Astrocyte of the spinal cord (primary cell): ENCODE measurements at places on chromosomes 16 and 17.

- no peak for DNase-seq
Observed at GRCh38 chr17:72470121-72470705, 349.4 kb downstream of the SOX9 start.

GRCh38 chr17:67377488-67378453, 690 bp downstream of the PITPNC1 start:
- DNase-seq: peak; percentile 38

DNA sequence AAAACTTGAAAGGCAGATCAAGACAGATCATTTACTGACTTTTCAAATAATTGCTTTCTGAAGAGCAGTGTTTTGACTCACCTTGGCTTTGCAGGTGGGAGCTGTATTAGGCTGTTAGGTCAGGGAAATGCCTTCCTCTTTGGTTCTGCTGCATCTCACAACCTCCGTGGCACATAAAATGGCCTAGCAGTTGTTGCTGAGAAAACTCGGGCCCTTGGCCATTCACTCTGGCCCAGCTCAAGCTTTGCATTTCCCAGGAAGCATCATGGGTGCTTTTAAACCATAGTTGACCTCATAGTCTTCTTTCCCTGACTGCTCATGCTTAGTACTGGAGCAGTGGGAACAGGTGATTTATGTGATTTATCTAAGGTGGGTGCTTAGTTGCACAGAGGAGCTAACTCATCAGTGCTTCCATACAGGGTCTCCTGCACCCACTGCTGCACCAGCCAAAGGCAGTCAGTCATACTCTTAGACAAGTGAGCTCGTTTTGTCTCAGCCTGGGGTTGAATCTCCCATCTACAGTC, 83.6 kb downstream of the KSR1 start:
- no peak for DNase-seq

GRCh38 chr16:71201054-71201453, 29.5 kb downstream of the HYDIN start:
- DNase-seq: no peak

DNA sequence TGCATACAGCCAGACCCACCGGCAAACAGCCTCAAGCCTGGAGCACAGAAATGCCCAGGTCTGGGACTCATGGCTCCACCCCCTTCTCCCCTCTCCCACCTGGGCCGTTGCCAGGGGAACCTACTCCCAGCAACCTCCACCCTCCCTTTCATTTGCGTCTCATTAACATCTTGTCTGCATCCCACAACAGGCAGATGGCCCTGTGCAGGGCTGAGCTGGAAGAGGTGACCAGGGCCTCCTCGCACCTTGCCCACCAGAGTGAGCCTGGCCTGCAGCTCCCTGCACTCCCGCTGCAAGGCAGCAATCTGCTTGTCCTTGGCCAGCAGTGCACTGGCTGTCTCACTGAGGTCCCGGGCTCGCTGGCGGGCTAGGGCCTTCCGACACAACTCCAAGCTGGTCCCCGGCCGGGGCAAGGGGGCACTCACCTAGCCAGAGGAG, 3.3 kb downstream of the TSPOAP1 start:
- DNase-seq: no peak

- no peak for DNase-seq
Observed at GRCh38 chr17:75380315-75380714, 25.2 kb downstream of the GRB2 start.

- DNase-seq: no peak
Observed at GRCh38 chr16:16036359-16036792, 87.0 kb downstream of the ABCC1 start.

GRCh38 chr17:81006891-81007290, 15.2 kb downstream of the CHMP6 start:
- no peak for DNase-seq

DNA sequence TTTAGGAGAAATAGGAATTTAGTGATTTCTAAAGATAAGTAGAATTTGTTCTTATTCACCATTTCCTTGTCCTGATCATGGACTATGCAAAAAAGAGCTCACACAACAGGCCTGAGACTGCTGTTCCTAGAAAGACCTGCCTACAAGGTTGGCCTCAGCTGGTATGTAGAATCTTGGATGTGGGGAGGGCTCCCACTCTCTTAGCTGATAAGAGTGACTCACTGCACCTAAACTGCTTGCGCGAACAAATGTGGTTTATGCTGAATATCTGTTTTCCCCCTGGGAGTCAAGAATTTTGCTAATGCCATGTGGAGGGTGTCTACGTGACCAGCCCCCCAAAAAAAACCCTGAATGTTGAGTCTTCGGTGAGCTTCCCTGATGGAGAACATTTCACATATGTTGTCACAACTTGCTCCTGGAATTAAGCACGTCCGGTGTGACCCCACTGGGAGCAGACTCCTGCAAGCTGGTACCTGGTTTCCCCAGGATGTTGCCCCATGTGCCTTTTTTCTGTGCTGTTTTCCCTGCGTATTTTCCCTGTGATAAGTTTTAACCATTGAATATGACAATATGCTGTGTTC, 68.8 kb upstream of the HSBP1 start:
- peak; percentile 26 for DNase-seq

- DNase-seq: peak; percentile 24
Observed at GRCh38 chr17:81607431-81607830, 29.5 kb downstream of the NPLOC4 start.

DNA sequence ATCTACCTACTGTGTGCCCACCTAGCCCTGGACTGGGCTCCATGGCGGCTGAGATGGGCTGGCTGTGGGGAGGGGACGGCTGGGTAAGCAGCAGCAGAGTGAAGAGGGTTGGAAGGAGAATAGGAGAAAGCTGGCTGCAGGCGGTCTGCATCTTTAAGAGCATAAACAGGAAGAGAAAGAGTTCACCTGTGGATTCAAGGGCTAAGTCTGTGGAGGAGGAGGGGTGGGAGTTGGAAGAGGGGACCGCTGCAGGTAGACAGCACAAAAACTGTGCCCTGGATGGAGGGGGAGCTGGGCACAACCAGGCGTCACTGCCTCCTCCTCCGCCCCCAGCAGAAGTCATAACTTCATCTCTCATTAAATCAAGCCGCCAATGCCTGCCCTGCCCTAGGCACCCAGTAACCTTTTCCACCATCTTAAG, 677 bp downstream of the SLC13A2 start:
- no peak for DNase-seq

DNA sequence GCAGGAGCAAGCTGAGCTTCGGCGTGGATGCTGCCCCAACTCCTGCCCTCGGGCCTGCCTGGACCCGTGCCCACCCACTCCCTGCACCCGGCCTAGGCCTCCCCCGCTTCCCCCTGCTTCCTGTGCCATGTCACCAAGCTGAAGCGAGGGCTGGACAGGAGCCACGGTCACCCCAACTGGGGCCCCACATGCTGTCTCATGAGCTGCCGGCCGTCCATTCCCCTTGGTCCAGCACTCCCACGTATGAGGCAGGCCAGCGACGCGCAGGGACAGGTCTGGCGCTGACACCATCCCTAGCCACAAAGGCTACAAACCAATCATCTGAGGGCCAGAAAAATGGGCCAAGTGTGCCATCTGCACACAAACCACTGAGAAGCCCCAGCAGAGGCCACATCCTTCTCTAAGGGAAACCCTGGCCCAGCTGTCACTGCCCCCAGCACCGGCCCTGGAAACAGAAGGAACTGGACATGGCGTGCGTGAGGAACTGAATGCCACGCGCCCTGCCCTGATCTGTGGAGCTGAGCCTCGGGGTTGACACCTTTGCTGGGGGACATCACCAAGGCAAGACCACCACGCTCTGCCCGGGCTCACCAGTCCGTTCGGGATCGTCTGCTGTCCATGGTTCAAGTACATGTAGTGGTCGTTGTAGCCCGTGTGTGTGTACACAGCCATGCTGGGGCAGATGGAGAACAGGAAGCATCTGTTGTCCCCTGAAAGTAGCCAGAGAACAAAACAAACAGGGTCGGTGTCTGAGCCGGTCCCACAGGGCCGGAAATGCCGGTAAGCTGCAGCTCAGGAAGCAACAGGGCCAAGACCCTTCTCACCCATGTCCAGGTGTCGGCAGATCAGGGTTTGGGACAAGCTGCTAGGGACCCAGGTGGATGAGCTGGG, 22.2 kb downstream of the MEAK7 start:
- no peak for DNase-seq

DNA sequence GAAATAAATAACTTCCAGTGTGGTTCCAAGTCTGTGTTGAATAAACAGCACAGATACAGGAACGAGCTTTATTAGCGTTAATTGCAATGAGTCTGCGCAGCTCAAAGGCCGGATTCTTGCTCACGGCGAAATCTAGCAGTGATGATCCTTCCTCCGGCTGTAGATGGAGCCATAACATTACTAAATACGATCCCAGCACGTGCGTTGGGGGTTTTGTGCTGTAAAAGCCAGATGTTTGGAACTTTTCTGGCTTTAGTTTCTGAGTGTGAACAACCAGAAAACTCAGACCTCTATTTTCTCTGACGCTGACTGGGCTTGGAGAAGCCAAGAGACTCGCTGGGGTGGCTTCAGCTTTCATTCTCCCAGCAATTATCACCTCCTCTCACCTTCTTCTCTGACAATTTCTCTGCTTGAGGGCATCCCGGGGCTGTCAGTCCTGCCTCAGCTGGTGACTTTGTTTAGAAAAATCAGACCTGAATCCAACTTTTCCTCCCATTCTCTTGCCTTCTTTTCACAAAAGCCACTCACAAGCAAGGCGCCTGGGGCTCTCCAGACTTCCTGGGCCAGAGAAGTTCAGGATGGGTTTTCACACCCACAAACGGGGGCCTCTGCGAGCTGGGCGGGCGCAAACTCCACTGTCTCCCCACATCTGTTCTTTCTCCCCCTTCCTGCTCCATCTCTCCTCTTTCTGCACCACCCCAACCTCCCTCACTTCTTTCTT, 47.1 kb upstream of the AKTIP start:
- DNase-seq: peak; percentile 85

DNA sequence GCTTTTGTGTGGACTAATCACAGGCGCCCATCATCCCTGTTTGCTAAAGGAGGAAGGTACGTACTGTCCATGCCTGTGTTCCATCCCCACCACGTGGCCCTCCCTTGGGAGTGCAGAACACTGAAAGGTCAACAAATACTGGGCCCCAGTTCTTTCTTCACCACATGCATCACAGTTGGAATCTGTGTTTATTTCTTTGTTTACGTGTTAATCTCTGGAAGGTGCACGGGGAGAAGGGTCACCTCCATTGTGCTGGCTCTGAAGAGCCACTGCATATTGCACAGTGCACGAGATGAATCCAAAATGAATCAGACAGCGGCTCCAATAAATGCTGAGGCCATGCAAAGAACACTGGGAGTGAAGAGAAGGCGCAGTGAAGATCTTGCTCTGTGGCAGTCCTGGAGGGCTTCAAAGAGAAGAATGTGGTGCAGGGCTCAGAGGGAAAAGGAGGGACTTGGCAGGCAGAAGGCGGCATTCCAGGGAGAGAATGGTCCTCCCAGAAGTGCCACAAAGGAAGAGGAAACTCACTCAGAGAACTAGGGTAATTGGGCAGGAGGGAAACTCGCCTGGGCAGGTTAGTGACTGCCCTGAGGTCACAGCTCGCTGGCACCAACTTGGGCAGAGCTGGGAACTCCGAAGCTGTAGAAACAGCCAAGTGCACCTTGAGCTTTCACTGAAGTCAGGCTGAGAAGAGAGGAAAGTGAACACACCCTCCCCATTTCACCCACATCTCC, 3.7 kb downstream of the RPH3AL start:
- DNase-seq: no peak

DNA sequence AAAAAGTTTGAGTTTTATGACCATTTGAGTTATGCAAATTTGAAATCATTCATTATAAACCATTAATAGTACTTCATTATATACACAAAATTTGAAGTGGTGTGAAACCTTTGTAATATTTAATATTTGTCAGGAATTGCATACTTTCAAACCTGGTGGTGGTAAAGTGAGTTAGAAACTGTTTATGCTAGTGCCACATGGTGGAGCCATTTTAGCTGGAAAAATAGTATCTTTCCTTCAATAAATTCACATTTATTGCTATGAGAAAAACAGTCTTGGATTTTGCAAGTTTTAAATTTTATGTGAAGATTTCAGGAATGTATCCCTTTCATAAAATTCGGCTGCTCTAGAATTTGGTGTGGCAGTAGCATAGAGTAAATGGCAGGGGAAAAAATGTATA, 7.3 kb upstream of the BLMH start:
- DNase-seq: peak; percentile 27

- DNase-seq: peak; percentile 29
Observed at GRCh38 chr17:18362698-18363100, 651 bp downstream of the SHMT1 start.

- DNase-seq: peak; percentile 12
Observed at GRCh38 chr16:89864527-89864820, 8.9 kb upstream of the TCF25 start.

DNA sequence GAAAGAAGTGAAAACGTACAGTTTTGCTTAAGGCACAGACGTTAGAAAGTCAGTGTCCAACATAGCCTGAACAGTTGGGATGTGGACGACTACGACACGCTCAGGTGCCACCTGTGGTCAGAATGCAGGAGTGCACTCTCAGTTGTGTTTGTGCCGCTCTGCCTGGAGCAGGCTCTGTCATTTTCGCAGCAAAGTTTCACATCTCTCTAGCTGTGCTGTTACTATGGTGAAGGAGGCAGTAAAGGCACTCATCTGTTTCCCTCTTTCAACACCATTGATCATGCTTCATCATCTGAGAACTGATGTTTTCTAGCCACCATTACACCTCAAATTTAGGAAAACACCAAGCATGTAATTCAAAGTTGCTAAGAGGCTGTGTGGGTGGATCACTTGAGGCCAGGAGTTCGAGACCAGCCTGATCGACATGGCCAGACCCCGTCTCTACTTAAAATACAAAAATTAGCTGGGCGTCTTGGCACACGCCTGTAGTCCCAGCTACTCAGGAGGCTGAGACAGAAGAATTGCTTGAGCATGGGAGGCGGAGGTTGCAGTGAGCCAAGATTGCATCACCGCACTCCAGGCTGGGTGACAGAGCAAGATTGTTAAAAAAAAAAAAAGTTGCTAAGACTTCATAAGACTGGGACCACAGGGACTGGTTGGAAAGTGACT, 44.9 kb upstream of the DNAJA2 start:
- DNase-seq: peak; percentile 5

- DNase-seq: peak; percentile 88
Observed at GRCh38 chr17:83012868-83013778, 66.3 kb upstream of the METRNL start.

DNA sequence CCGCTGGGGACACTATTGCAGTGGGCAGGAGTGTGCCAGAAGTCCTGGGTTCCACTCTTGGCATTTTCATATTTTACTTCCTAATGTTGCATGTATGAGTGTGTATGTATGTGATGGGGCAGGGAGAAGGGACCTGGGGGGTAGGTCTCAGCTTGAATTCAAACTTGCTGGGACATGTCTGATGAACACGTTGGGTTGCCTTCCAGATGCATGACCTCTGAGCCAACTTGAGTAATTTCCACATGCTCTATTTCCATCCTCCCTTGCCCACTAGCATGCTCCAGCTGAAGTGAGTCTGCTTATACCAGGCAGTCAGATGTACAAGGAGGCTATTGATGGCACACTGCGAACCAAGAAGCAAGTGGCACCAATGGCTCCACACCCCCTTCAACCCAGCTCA, 32.9 kb upstream of the SRSF1 start:
- DNase-seq: no peak
